ENCODE measurements at places on chromosomes 4 and X. TPM values are rescaled to one million over a fixed set of nuclear protein-coding genes. Genes with fewer than 3 reads are reported as not detected.

NEIL3 gene
- 1.2 TPM for total RNA-seq

TMEM255A gene
- total RNA-seq, result under 0.01 TPM

EVC2 gene
- total RNA-seq, result 11.5 TPM

SRPK3 gene
- under 0.01 TPM for total RNA-seq

DSPP gene
- not detected for total RNA-seq

TAF7L gene
- 0.59 TPM for total RNA-seq

F11 gene
- not detected for total RNA-seq

NAA11 gene
- not detected for total RNA-seq

FOXR2 gene
- total RNA-seq, result not detected

ARSJ gene
- 23.5 TPM for total RNA-seq

FAM114A1 gene
- 526 TPM for total RNA-seq

ADH4 gene
- not detected for total RNA-seq

NELFA gene
- total RNA-seq, result 17.5 TPM

SPIN2B gene
- 4.5 TPM for total RNA-seq

GAGE1 gene
- total RNA-seq, result not detected

TXK gene
- 0.59 TPM for total RNA-seq

LRP2BP gene
- 0.89 TPM for total RNA-seq

DDIT4L gene
- 2.7 TPM for total RNA-seq

NAP1L3 gene
- 19.3 TPM for total RNA-seq

MAGED4B gene
- 99.3 TPM for total RNA-seq

P2RY8 gene
- total RNA-seq, result under 0.01 TPM

SLC9A7 gene
- total RNA-seq, result 158 TPM

ELOVL6 gene
- 50.9 TPM for total RNA-seq

TMPRSS11F gene
- total RNA-seq, result not detected

UCP1 gene
- not detected for total RNA-seq

PCDH11X gene
- total RNA-seq, result not detected

HSFX3 gene
- not detected for total RNA-seq

PLXNA3 gene
- 29.4 TPM for total RNA-seq

PRR32 gene
- not detected for total RNA-seq

STARD8 gene
- total RNA-seq, result 0.59 TPM

FAM236B gene
- not detected for total RNA-seq

SOX3 gene
- total RNA-seq, result not detected

CXCL8 gene
- 187 TPM for total RNA-seq
